ENCODE measurements at places on chromosomes 2 and 18.

DNA sequence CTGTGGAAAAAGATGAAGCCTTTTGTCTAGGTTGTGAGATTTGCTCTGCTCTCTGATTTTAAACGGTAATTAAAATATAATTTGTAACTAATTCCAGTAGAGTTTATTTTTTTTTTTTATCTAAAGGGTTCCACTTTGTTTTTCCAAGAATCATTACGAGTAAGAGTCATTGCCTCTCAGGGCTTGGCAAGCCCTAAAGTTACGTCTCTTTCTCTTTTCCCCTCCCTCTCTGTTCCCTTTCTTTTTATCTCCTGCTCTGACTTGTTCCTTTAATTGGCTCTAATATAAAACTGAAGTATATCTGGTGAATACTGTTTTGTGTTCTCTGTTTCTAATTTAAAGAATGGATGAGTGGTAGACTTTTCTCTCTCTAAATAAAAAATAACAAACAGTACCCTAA, 75.8 kb downstream of the CALCRL start:
- no peak for DNase-seq

DNA sequence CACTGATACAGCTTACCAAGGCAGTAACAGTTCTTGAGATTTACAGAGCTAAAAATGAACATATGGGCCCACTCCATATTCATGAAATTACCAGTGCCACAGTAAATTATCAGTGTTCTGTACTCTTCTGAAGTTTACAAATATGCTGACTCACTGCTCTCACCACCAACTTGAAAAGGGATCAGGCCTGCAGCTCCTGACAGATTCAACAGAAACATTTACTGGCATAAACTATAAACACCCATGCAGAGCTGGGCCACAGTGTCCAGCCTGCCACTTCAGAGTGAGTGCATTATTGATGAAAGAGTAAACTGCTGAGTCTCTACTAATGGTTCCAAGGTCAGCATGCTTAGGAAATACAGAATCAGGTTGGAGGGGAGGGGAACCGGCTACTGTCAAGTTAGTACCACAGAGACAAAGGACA, 83.1 kb downstream of the FARSB start:
- no peak for DNase-seq

- DNase-seq: no peak
These were observed 217.1 kb downstream of the KLHL29 start for GRCh38 chr2:23602116-23602515.

DNA sequence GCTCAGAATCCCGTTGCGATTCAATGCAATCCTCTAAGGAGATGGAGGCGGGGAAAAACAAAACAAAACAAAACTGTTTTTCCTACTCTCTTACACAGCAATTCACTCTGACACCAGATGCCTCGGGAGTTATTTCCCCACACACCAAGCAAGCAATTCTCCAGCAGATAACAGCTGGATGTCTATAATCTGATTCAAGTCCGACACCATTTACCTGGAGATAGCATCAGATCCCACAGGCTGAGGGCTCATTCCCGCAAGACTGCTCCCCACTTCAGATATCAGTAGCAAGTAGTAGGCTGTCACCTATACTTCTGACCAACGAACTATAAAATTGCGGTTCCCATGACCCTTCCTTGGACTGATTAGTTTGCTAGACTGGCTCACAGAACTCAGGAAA, 58.7 kb downstream of the DTNB start:
- DNase-seq: no peak

- DNase-seq: no peak
These were observed 730.9 kb upstream of the ID2 start for GRCh38 chr2:7951001-7951400.

GRCh38 chr2:45483997-45484396, 127.1 kb downstream of the SRBD1 start:
- no peak for DNase-seq

DNA sequence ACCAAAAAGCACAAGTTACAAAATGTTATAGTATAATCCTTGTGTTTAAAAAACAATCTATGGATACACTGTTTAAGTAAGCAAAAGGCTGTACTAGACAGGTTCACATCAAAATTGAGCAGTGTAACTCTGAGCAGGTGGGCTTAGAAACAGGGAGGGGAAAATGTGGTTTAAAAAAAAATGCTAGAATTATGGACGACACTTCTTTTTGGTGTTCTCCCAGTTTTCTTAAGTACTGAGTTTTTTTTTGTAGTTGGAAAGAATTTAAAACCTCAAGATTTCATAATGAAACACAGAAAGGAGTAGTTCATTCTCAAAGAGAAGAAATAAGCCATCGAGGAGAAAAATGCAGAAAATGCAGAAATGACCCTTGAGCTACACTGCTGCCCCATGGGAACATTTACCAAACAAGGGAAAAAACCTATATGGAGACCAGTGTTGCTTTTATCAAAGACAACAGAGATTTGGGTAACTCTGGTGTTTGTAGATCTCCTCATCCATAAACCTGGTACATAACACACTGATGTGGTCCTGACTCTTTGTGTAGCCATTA, 100.7 kb downstream of the MYO5B start:
- no peak for DNase-seq

GRCh38 chr2:1509271-1510065, 96.2 kb downstream of the TPO start:
- no peak for DNase-seq

- no peak for DNase-seq
These were observed 85.3 kb downstream of the CDK15 start for GRCh38 chr2:201891676-201892075.

DNA sequence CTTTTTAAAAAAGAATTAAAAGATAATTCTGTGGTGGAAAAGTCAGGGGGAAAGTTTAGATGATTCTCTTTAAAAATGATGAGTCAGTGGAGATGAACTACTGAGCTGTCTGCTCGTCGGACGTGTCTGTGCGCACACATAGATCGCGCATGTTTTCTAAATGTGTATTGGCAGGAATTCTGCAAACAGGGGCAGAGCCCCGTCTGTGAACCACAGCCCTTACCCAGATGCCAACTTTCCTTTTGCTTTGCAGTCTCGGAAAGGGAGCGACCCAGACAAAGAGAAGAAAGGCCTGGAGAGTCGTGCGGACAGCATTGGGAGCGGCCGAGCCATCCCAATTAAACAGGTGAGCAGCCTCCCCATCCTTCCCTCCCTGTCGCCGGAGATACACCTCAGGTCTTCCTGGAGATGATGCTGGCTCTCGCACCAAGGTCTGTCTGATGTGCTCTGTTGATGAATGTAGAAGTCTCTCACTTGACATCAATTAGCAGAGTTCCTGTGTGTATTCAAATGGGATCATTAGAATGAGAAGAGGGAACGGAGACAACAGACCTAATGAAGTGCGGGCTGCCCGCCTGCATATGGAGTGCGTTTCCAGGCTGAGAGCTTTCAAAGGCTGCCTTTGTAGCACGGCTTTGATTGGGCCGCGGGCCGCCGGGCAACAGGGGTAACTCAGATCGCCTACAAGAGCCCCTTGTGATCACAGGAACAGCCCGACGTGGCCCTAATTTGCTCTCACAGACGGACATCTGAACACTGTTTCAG, 313.3 kb downstream of the AGAP1 start:
- DNase-seq: no peak

DNA sequence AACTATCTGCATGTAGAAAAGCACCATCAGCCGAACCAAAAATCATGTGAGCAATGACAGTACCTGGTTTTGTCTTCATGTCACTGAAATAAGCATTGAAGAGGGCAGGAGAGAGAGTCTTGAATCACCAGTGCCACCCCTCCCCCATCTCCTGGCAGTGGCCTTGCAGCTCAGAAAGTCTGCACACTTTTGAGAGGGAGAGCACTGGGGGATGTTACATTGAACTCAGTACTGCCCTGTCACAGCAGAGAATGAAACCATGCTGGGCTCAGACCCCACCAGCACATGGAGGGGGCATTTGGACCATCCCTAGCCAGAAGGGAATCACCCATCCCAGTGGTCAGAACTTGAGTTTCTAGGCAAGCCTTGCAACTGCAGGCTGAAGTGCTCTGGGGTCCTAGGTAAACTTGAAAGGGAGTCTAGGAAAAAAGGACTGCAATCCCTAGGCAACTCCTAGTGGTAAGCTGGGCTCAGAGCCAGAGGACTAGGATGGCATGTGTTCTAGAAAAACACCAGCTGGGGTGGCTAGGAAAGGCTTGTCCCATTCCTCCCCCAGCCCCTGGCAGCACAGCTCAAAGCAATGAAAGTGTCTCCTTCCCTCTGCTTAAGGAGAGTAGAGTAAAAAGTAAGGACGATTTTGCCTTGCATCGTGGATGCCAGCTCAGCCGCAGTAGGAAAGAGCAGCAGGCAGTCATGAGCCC, 259.9 kb upstream of the MYT1L start:
- no peak for DNase-seq

GRCh38 chr2:128782411-128783192, 463.9 kb upstream of the HS6ST1 start:
- no peak for DNase-seq

- no peak for DNase-seq
These were observed 553.3 kb downstream of the CMPK2 start for GRCh38 chr2:6312367-6312766.

DNA sequence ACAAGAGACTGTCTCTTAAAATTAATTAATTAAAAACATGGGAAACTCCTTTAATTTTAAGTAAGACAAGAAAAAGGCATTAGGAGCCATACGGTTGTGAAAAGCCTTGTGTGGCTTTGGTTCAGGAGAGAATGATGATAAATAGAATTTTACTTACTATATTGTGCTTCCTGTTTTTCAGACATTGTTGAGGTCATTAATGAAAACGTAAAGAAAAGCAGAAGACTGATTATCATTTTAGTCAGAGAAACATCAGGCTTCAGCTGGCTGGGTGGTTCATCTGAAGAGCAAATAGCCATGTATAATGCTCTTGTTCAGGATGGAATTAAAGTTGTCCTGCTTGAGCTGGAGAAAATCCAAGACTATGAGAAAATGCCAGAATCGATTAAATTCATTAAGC, 10.7 kb upstream of the IL1RL2 start:
- DNase-seq: no peak

GRCh38 chr2:129004485-129004884, 685.8 kb upstream of the HS6ST1 start:
- no peak for DNase-seq

DNA sequence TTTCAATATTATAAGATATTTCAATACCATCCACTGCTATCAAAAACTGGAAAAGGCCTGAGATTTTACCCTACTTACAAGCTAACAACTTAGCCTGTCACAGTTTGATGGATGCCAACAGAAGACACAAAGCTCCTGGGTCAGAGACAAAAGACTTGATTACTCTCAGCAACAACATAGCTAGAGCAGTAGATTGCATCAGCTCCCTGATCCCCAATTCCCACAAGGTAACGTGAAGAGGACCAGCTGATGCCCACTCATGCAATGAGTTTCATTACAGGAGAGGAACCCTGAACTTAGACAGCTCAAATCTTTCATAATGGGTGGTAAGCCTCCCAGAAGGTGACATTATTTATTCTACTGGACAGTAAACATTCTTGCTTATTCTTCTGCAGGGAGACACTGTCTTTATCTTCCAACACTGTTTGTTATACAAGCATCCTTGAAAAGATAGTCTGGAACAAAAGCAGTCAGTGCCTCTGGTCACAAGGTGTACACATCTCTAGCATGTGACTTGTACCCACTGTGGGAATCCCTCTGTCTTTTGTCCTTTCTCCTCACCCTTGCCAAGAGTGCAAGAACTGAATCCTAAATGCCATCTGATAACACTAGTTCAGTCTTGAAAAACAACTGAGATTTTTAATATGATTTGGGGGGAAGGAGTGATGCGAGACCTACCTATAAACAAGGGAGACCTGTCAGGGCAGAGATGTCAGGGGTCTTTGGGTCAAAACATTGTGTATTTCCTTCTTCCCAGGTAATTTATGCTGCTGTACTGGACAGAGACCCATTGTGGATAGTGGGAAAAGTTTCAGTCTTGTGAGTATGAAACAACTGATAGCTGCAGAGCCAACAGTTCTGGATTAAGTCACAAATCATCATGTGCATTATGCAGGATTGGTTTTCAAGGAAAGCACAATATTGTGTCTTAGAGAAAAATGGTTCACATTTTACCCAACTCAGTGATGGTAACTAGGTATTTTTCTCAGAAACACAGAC, 102.4 kb downstream of the AOX1 start:
- DNase-seq: no peak

GRCh38 chr18:40148960-40149359, 1806.1 kb upstream of the PIK3C3 start:
- no peak for DNase-seq

DNA sequence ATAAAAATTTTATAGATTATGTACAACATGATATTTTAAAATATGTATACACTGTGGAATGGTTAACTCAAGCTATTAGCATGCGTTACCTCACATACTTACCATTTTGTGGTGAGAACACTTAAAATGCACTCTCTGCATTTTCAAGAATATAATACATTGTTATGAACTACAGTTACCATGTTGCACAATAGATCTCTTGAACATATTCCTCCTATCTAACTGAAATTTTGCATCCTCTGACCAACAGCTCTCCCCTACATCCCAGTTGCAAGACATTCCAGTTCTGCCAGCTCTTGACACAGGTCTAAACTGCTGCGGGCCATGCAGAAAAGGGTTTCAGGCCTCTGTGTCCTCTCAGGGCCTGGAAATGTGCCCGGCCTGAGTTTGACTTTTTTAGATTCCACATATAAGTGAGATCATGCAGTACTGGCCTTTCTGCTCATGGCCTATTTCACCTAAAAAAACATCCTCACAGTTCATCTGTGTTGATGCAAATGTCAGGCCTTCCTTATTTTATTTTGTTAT, 113.7 kb downstream of the CDCA7 start:
- DNase-seq: no peak

DNA sequence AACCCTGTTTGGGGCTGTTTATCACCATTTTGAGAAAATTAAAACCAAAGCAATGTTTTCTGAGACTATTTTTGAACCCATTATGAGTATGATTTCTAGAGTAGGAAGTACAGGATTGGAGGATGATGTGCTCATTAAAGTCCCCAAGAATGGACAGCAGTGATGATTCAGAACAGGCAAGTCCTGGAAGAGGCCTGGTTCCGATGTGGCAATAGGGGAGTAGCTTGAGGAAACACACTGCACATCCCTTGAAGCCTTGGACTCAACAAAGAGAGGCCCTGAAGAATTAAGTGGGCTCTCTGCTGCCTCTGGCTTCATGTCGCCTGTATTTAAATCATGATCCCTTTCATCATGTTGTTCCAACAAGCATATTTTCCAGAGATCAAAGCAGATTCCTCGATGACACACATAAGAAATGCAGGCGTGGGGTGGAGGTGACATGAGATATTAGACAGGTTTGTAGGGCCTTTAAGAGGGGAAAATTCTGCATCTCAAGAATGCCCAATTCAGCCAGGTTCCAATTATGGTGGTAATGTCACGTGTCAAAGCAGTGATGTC, 242.2 kb downstream of the FHOD3 start:
- DNase-seq: no peak
